ENCODE measurements at places on chromosomes 1 and 21.

DNA sequence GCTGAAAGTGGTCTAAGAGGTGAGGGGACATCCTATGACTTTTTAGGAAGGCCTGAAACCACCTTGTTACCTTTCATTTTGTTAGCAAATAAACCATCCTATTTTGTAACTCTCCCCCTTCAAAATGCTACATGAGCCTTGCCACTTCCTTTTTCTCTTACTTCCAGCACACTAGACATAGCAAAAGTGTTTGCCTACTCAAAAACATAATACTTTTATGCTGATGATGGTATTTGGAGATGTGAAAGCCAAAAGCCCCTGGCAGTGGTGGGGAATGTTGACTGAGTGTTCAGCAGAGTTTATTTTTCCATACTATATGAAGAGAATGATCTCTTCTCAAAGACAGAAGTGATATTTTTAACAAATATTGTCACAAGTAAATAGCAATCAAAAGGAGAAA, 134.2 kb downstream of the EDEM3 start:
- DNase-seq, result no peak

DNA sequence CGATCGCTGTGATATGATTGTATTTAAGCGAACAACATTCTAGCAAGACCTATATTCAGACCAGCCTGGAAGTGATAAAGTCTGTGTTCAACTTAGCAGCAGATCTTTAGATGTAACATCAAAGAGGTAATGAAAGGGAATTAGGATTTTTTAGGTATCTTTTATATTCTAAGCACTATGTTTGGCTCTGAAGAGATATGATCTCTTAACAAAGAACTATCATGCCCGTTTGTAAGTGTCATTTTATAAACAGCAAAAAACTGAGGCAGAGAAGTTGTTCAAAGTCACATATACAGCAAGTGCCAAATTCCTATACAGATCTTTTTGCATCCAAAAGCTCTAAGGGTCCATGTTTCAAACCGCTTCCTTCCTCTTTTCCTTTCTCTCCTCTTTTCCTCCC, 53.0 kb upstream of the TIAM1 start:
- no peak for DNase-seq

GRCh38 chr1:177340601-177341067, 169.9 kb downstream of the BRINP2 start:
- no peak for DNase-seq

GRCh38 chr1:218783916-218784315, 389.8 kb upstream of the LYPLAL1 start:
- DNase-seq, result no peak

DNA sequence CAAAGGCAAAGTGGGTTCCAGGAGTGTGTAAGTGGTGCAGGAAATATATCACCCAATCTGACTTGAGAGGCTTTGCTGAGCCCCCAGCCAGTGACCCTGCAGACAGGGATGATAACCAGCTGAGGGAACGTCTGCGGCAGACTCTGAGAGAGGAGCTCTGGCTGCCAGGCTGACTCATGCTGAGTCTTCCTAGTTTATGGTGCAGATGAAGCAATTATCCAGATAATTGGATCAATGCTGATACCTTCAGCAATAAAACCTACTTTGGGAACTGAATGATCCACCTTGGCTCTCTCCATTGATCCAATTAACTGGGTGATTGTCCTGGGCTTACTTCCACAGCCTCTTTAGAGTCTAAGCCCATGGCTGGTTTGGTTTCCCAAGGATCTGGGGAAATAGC, 7.3 kb downstream of the C8B start:
- no peak for DNase-seq

DNA sequence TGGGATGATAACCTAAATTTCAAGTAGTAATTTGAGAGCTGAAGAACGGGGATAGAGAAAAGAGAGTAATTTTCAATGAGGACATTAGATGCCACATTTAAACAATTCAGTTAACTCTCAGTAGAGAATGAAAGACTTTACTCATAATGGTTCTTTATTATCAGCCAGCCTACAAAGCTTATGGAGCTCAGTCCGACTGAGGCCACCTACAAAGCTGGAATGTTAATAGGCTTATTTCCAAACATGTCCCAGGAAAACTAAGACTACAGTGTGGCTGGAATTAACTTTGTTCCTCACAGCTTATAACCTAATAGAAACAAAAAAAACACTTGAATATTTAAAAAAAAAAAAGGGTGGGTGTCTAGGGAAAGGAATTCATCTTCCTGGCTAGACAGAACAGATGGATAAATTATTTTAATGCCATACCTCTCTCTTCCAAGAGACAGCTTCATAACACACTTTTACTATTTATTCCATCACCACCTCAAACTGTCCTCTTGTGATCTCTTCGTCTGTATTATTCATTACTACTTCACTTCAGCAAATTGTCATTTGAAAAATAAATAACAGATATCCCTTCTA, 9.8 kb downstream of the SLC19A2 start:
- DNase-seq, result no peak

GRCh38 chr1:47917687-47918086, 79.5 kb downstream of the TRABD2B start:
- DNase-seq, result no peak

Data from GM18507 (cell line).